ENCODE measurements at places on chromosomes 13 and 19.

GRCh38 chr19:49106648-49107135, 7.5 kb upstream of the LIN7B start:
- DNase-seq: peak; percentile 43

- peak; percentile 41 for DNase-seq
Measured at GRCh38 chr19:48480183-48480557, 11.0 kb downstream of the CYTH2 start.

- DNase-seq: no peak
Measured at GRCh38 chr19:51211833-51212232, 13.0 kb upstream of the CD33 start.

- no peak for DNase-seq
Measured at GRCh38 chr13:99040536-99041131, 62.8 kb upstream of the DOCK9 start.

GRCh38 chr19:35253316-35254286, 4.8 kb downstream of the LSR start:
- no peak for DNase-seq

GRCh38 chr19:55368701-55369563, 1.3 kb downstream of the IL11 start:
- peak; percentile 72 for DNase-seq

DNA sequence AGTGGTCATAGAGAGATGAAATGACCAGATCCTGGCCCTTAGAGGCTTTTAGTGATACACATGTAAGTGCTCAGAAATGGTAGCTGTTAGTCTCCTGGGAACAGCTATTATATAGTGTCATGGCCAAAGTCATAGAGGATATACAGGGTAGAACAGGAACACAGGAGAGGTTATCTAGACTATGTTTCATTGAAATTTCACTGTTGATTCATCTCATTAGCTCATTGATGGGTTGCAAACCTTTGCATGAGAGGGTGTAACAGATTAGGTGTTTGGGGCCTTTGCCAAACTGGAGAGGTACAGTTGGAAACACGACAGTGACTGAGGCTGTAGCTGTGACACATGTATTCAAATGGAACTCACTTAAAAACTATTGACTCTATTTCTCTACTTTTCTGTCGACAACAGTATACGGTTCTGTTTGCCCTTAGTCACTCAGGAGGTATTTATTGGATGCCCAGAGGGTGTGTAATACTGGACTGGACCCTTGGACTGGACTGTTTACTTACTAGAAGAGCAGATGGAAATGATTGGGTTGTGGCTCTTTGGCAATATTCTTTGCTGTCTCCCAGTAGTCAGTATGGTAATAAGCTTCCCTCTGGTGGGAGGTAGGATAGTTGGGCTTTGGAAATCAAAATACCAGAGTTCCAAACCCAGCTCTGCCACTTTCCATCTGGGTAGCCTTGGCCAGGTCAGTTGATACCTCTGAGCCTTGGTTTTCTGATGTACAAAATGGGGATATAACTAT, 29.8 kb downstream of the ARHGAP35 start:
- DNase-seq: peak; percentile 85

DNA sequence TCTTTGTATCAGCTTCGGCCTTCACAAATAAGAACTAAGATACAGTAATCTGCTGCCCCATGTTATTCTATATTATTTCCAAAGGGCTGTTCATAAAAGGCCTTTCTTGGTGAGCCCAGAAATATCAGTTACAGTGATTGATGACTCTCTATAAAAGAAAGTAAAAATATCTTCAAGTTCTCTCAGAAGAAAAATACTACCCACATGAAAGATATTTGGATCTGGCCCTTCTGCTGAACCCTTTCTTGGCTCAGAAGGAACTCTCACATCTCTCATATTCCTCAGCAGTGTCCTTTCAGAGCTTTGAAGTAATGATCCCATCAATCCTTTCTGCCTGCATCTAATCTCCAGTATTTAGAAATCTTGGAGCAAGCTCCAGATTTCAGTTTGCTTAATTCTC, 76.3 kb upstream of the SLITRK1 start:
- no peak for DNase-seq

DNA sequence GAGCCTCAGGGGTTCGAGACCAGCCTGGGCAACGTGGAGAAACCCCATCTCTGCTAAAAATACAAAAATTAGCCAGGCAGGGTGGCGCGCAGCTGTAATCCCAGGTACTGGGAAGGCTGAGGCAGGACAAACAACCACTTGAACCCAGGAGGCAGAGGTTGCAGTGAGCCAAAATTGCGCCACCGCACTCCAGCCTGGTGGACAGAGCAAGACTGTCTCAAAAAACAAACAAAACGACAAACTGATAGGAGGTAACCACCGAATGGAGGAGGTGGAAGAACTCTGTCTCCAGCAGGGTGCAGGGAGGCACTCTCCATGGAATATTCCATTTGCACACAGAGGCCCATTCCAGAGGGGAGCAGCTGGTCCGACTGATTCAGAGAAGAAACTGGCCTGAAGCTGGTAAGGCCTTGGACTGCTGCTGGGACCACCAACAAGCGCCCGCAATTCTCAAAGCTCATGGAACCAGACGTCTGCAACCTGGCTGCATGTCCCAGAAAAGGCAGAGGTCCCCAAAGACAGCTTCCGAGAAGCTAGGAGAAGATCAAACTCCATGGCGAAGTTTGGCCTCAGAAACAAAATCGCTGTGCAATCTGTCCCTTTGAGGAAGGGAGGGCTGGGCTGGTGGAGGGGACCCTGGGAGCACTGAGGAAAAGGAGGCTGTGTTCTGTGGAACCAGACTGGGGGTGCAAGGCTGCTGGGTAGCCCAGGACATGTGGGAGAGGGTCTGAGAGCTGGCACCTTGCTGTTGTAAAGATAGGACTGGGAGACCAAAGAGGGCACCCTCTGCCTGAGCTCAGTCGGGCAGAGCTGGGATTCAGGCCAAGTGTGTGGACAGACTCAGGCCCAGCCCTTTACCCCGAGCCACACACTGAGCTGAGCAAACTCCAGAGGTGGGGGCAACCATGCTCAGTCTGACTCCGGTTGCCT, 35.2 kb downstream of the SLC25A42 start:
- DNase-seq: no peak

DNA sequence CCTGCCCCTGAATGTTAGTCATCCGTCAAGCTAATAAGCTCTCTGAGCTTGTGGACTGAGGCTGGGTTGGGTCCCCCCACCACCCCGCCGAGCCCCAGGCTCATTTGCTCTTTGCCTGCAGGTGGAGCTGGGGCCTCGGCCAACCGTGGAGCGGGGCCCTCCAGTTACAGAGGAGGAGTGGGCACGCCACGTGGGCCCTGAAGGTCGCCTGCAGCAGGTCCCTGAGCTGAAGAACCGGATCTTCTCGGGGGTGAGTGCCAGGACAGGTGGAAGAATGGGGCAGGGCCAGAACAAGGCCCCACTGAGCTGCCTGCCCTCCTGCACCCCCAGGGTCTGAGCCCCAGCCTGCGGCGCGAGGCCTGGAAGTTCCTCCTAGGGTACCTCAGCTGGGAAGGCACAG, 5.1 kb downstream of the TBC1D17 start:
- no peak for DNase-seq

GRCh38 chr13:48222358-48223301, 10.4 kb upstream of the ITM2B start:
- no peak for DNase-seq

- no peak for DNase-seq
Measured at GRCh38 chr19:27746691-27747380, 1466.1 kb downstream of the UQCRFS1 start.

GRCh38 chr19:54207676-54207982, 7.0 kb downstream of the RPS9 start:
- no peak for DNase-seq

DNA sequence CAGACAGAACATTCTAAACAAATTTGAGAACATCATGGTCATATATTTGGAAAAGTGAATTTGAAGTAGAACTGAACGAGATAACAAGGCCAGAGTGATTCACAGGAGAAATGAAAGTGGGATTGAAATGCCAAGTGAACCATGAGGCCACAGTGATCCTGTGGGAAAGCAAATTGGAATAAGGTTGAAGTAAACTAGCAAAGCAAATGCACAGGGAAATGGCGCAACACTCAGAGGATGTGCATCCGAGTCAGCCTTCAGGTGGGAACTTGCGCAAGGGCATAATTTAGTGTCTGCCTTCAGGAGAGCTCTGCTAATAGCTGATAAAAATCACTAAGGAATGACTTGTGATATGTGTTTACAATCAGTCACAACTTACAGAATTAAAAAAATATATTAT, 696.6 kb downstream of the LIG4 start:
- DNase-seq: no peak

DNA sequence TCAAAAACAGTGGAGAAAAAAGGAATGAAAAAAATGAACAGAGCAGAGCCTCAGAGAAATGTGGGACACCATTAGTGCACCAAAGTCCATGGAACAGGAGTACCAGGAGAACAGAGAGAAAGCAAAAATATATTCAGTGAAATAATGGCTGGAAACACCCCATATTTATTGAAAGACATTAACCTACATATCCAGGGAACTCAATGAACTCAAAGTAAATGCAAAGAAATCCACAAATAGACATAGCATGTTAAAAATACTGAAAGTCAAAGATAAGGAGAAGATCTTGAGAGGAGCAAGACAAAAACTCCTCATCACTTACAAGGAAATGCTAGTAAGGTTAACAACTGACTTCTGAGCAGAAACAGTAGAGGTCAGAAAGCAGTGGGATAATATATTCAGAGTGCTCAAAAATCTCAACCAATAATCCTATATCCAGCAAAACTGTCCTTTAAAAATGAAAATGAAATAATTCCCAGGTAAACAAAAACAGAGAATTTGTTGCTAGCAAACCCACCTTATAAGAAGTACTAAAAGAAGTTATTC, 35.6 kb downstream of the METTL21C start:
- no peak for DNase-seq

DNA sequence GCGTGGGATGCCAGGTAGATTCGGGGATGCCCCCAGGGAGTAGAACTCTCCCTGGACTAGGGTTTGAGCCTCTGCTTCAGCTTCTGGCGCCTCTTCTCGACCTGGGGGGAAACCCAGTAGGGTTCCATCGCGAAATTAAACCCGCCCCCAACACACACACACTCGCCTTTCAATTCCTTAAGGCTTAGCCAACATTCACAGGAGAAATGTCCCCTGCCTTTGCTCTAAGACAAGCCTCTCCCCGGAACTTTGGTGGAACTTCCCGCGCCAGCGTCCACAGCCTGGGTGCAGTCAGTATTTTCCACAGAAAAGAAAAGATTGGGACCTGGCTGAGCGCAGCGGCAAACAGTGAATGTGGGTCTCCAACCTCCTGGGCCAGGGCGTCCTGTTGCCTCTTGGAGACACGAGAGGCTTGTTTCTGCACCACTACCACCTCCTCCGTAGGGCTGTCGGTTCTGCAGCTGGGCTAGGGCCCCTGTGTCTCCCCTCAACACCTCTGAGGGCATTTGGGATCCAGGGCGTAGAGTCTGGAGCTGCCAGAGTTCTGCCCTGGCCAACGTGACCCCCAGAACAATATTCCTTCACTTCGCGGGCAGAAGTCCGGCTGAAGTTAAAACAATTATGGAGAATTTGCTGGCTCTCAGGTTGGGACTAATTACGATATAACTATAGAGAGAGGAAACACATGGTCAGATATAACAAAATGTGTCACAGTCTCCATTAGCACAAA, 3.2 kb downstream of the PDX1 start:
- no peak for DNase-seq

GRCh38 chr19:7917267-7918061, 2.7 kb upstream of the SNAPC2 start:
- DNase-seq: peak; percentile 55

DNA sequence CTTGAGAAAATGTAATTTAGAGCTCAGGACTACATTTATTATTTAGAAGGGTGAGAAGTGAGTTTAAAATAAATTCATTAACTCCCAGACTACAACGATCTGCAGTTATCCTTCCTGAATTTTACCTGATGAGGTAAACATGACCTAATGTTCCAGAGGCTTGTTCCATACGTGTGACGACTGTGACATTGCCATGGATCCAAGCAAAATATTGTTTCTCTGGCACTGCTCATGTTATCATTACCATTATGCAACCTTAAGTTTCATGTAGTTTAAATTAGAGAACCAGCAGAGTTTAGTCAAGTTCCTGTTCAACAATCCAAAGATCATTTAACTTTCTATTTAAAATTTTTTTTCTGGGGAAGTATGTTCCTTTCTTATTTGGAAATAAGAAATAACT, 279.6 kb downstream of the KLF5 start:
- peak; percentile 4 for DNase-seq

DNA sequence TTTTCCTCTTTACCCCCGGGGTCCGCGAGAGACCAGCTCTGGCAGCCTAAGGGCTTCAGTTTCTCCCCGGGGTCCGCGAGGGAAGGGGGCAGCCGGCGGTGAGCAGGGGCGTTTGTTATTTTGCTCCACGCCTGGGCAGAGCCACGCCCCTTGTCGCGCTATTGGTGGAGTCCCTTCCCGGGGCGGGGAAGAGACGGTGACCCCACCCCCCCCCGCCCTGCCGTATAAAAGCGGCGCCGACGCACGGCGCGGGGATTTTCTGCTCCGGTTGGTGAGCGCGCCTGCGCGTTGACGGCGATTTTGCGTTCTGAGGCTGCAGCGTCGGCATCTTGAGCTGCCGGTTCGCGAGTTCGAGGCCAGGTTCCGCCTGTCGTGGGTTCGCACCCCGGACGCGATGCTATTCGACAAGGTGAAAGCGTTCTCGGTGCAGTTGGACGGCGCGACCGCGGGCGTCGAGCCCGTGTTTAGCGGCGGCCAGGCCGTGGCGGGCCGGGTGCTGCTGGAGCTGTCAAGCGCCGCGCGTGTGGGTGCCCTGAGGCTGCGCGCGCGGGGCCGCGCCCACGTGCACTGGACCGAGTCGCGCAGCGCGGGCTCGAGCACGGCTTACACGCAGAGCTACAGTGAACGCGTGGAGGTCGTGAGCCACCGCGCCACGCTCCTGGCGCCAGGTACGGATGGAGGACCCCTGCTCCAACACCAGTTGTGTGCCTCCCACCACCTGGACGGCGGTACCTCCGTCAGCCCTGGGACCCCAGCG, at the start of gene ARRDC2:
Gene ARRDC2 (plus strand): TSS at position 254 of the 757 bp plus-strand sequence. CDS start 141 bp downstream, at position 395.
- peak; percentile 90 for DNase-seq

DNA sequence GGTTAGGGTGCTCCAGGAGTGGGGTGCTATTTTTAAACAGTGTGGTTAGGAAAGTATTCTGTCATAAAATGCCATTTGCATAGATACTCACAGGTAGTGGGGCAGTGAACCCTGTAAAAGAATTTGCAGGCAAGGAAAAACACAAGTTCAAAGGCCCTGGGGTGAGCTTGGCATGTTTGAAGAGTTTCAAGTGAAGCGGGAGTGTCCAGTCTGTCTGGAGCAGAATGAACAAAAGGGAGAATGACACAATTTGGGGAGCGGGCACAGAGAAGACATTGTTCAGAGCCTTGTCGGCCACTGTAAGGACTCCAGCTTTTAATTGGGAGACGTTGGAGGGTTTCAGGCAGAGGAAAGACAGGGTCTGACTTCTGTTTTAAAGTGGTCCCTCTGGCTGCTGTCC, 2.8 kb downstream of the GRWD1 start:
- no peak for DNase-seq

- peak; percentile 18 for DNase-seq
Measured at GRCh38 chr13:37995092-37995491, 125.5 kb upstream of the TRPC4 start.

- DNase-seq: no peak
Measured at GRCh38 chr13:43244481-43244880, 221.1 kb downstream of the DNAJC15 start.

- DNase-seq: no peak
Measured at GRCh38 chr19:39109641-39110040, 15.9 kb upstream of the PAK4 start.
